Kidney (tissue), 22 donors: ENCODE measurements at places on chromosomes 2 and 18. TPM values are rescaled to one million over a fixed set of nuclear protein-coding genes. Genes with fewer than 3 reads are reported as not detected.

DNA sequence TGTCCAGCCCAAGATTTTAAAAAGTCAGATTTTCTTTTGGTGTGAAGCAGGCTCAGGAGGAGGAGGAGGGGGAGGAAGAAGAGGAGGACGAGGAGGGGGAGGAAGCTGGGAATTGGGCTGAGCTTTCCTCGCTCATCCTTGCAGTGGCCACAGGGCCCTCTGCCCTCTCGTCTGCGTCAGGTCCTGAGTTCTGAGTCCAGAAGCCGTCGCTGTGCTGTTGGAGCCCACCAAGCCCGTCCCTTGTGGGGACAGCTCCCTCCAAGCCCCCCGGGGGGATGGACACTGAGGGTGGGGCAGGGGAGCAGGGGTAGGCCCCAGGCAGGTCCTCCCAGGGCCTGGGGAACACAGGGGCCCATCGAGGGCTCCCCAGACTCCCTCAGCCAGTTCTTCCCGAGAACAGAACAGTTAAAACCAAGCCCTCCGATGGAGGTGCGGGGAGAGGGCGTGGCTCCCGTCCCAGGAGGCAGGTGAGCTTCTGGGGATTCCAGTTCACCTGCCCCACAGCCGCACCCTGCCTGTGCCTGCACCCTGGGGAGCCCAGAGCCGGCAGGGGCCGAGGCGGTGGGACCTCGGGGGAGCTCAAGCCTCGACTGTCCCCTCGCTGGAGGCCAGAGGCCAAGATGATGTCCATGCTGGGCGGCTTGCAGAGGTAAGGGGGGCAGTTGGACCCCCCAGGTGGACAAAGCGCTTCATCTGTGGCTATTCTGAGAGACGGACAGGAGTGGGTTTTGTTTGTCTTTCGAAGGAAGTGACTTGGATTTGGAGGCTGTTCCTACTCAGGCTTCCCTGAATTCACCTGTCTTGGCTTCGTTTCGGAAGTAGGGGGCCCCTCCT lies at the start of gene GAL3ST2:
GAL3ST2 (plus strand) TSS at position 487 of the 834 bp plus-strand sequence; CDS start at position 621, 134 bp downstream.
- no peak for DNase-seq

DNA sequence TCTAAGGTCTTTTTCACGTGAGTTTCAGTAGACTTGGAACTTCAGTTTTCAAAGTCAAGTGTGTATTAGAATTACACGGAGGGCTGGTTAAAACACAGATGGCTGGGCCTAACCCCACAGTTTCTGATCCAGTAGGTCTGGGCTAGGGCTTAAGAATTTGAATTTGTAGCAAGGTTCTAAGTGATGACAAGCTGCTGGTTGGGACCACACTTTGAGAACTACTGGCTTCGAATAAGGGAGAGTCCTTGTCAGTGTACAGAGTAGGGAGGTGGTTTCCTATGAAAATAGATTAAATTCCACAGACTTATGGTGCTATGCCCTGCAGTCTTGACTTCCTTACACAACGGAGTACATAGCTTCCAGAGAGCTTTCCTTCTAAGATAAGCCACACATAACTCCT lies 4.5 kb downstream of the RHOB start:
- no peak for DNase-seq

The CBLN2 gene
- 0.88 TPM for total RNA-seq

- no peak for DNase-seq
Observed at GRCh38 chr2:188279093-188279445, 12.6 kb upstream of the GULP1 start.

The UCN gene
- total RNA-seq = 1.4 TPM

DNA sequence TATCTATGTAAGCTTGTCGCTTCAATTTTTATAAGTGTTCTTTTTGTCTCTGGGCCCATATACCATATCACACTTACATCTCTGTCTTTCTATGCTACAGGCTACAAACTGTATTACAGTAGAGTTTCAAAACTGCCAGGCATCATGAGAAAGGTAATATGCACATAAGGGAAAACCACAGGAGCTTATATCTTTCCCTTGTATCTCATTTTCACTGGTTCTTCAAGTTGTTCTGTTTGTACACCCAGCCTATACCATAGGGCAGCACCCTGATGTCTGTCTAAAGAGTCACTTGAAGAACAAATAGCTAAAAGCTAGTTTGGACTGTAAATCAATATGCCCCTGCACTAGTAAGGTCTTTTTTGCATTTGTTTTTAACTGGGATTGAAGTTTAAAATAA lies 366.7 kb downstream of the FIGN start:
- DNase-seq = no peak

The SLC5A7 gene
- 0.88 TPM for total RNA-seq

- DNase-seq = no peak
Observed at GRCh38 chr2:203687165-203687564, 19.3 kb upstream of the CD28 start.

GRCh38 chr2:210412660-210413059 lies 63.9 kb downstream of the LANCL1 start:
- no peak for DNase-seq

GRCh38 chr2:98608962-98609604 lies 694 bp downstream of the UNC50 start:
- peak; percentile 26 for DNase-seq

DNA sequence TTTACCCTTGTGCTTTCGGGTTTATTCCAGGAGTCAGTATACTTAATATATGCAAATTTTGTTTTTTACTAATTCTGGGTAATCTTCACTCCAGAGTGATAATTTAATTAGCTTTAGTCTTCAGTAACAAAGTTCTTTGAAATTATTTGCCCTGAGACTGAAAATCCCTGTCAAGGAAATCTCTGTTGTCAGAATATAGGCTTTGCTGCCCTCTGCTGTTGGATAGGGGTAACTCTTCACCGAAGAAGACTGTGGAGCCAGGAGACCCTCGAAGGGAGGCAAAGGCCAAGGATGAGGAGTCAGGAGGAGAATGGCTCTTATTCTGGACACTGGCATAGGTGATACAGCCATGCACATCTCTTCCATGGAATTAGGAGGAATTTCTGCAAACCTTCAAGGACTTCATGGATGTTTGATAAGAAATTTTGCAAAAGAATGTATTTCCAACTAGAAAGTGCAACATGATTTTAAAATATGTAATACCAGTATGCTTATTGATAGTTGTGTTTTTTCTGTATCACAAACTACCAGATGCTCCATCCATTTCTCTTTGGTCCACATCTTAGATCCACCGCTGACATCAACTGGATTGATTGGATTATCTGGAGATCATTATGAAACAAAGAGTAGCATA lies 182.3 kb downstream of the RDH14 start:
- peak; percentile 46 for DNase-seq

The PLEKHM3 gene
- total RNA-seq = 13.5 TPM

DNA sequence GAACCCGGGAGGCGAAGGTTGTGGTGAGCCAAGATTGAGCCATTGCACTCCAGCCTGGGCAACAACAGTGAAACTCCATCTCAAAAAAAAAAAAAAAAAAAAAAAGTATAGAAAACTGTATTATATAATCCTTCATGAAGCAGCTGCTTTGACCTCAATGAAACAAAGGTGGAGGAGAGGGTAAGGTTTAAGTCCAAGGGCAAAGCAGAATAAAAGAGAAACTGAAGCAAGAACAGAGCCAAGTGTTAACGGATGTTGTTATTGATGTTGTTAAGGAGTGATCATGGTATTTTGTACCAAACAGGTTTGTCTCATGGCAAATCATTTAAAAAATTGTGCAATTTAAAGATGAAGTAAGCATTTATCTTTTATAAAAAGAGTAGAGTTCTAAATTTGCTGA lies 7.4 kb downstream of the RAPH1 start:
- no peak for DNase-seq

DNA sequence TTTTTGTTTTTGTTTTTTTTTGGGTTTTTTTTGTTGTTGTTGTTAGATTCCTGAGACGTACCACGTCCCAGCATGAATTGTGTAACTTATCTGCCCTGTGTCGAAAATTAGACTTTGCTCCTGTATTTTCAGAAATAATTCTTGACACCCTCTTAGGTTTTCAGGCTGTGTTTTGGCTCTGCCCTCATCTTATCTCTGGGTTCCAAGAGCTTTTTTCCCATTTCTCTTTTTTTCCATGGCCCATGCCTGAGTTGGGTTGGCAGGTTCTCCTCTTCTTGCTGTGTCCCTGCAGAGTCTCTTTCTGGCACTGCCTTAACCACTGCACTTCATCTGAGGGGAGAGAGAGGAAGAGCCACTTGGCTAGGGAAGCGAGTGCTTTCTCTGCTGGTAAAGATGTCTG lies 42.4 kb downstream of the CTIF start:
- DNase-seq = no peak

- no peak for DNase-seq
Observed at GRCh38 chr2:235954888-235955480, 213.2 kb downstream of the GBX2 start.

GRCh38 chr18:49345931-49346696 lies 114.3 kb downstream of the DYM start:
- no peak for DNase-seq

- DNase-seq = no peak
Observed at GRCh38 chr18:53771664-53772063, 452.8 kb downstream of the MBD2 start.

The POTEE gene
- 0.09 TPM for total RNA-seq

DNA sequence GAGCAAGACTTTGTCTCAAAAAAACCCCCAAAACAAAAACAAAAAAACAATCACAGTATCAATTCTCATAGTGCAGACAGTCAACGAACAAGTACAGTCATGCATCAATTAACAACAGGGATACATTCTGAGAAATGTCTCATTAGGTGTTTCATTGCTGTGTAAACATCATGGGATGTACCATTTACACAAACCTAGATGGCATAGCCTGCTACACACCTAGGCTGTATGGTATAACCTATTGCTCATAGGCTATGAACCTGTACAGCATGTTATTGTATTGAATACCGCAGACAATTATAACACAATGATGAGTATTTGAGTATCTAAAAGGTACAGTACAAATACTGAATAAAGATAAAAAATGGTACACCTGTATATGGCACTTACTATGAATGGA lies 67.8 kb upstream of the LMAN1 start:
- no peak for DNase-seq

DNA sequence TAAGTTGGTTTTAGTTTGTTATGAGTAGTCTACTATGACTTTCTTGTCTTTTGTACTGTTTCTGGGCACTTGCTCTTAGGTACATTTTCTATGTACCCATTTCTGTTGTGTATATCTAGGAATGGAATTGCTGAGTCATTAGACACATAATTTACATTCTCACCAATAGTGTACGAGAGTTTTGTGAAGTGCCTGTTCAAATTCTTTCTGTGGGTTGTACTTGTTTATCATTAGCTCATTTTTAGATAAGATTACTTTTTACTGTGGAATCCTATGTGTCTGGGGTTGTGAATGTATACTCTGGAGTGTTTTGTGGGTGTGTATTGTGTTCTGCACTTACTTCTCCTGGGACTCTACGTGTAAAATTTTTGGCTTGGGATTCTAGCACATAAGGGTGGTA lies 36.6 kb upstream of the CD28 start:
- no peak for DNase-seq

The METTL4 gene
- 15.2 TPM for total RNA-seq

DNA sequence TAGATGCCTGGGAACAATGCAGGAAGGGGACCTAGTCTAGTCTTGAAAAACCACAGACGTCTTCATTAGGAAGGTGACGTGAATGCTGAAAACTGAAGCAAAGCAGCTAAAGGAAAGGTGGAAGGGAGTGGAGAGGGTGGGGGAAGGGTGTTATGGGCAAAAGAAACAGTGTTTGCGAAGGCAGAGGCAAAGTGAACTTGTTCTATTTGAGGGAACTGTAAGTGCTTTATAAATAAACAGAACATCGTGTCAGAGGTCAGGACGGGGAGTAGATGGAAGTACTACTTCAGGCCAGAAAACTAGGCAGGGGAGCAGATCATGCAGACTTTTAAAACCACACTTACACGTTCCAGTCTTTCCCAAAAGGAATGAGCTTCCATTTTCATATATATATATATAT lies 57.8 kb downstream of the FASTKD2 start:
- no peak for DNase-seq

DNA sequence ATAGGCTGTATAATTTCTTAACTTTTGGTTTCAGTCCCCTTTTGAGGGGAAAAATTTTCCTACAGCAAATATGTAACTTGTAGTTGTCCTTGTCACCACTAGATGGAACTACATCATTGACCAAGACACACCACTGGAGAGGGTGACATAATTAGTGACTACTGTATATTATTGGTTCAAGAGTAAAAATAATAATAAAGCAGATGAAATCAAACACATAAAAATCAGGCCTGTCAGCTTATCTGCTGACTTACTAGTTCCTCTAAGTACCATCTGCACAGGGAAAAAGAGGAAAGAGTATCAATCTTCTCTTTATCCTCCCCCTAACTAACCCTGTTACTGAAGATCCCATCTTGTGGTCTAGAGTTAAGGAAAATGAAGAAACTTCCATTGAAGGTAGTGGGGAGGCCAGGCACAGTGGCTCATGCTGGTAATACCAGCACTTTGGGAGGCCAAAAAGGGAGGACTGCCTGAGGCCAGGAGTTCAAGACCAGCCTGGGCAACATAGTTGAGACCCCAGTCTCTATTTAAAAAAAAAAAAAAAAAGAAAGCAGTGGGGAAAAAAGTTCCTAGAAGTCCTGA lies 29.6 kb upstream of the ENOSF1 start:
- DNase-seq = no peak

DNA sequence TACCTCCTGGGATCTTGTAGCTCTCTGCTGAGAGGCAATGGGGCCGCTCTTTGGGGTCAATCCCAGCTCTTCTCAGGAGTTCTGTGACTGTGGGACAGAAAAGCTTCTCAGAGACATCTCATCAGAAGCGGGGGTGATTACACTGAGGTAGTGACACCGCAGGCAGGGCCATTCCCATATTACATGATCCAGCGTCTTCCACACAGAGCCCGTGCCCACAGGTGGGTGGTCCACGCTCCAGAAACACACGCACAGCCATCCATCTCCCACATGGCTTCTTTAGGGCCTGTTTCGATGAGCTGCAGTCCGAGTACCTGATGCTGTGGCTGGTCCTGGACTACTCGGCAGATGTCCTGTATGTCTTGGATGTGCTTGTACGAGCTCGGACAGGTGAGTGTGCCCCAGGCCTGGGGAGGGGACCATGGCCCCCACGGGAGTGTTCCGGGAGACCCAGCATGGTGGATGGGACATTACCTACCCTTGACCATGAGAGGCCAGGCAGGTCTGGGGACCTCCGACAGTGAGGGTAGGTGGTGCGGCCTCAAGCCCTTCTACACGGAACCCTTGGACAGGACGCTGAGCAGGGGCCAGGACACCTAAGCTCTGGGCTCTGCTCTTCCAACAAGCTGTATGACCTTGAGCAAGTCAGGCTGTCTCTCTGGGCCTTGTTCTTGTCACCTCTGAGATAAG lies 45.5 kb downstream of the CNGA3 start:
- no peak for DNase-seq

- DNase-seq = no peak
Observed at GRCh38 chr2:118622913-118623312, 224.5 kb downstream of the EN1 start.

DNA sequence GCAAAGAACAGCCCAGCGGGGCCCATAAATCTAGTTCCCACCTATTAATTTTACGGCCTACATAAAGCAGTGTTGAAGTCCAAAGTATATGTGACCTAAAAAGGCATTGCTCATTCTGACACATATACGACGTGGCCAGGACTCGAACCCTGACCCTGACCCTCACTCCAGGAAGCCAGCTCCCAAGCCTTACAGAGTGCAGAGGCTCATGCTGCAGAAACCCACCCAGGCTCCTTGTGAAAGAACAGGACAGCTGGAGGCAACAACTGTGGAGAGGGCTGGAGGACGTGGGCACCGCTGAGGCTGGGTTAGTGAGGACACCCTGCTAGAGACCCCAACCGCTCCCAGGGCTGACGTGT lies 221.6 kb downstream of the CYP26B1 start:
- DNase-seq = peak; percentile 72
